Endodermal cell (in vitro differentiated cells): ENCODE measurements at places on chromosomes 12 and 14.

DNA sequence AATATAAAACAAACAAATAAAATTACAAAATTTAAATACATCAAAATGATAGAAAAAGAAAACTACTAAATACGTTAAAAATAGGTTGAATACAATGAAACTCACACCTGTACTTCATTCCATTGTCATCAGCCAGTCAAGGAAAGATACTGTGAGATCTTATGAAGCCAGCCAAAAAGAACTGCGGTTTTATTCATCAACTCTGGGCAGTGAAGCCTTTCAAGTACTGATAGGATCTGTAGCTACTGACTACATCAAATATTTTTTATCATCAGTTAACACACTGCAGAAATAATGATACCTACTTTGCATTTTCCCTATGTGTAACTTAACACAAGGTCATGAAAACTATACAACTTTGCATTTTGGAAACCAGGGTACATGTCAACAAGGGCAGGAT, 46.3 kb upstream of the FAR2 start:
- DNase-seq = no peak

GRCh38 chr14:96407935-96408570, 16.1 kb downstream of the AK7 start:
- no peak for DNase-seq

GRCh38 chr14:53924753-53925152, 31.9 kb downstream of the BMP4 start:
- no peak for DNase-seq

DNA sequence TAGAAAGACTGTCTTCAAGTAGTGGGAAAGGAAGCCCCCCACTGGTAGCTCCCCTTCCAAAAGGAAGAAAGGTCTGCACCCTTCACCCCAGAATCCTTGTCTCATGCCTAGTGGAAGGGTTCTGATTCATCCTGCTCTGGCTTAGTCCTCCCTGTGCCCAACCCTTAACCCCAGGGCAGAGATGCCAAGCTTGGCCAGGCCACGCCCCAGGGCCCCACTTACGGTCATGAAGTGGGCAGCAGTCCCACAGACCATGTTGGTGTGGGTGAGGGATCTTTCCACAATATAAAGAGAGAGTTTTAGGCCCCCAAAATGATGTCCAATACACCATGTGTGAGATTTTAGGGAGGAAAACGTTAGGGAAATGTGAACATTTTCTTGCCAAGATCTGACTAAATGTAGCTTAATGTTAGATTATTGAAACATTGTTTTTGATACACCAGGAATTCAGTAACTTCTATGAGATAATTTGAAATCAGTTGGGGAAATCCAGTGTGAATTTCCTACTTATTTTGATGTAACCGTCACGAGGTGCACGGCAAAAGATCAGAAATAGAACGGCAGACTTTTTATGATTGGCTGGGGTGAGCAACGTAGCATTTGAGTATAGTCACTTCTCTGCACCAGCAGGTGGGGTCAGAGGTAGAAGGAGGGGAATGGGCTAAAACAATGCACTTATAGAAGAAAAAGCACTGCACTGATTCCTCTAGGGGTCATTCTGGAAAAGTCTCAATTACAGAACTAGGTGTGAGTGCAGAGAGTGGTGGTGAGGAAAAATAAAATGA, 8.2 kb upstream of the SSPN start:
- DNase-seq = no peak

- DNase-seq = no peak
Measured at GRCh38 chr12:28974166-28974565, 174.9 kb upstream of the FAR2 start.
